MCF 10A (cell line): ENCODE measurements at places on chromosomes 2 and 18.
A peak's percentile ranks its signal among the peaks of the same experiment; 100 is the strongest.

GRCh38 chr2:75334076-75334475 lies 134.8 kb upstream of the TACR1 start:
- DNase-seq: no peak

DNA sequence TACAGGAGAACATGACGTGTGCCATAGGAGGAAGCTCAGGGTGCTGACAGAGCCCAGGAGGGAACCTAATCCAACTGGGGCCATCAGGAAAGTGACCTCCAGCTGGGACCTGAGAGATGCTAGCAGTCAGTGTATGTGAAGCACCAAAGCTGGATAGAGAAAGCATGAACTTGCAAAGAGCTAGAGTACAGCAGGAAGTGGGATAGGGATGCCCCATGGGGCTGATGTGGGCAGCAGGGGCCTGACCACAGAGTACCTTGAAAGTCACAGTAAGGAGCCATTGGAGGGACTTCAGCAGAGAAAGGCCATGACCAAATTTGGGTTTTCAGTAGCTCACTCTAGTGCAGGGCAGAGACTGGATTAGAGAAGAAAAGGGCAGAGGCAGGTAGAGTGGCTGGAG lies 91.6 kb upstream of the TTC39C start:
- no peak for DNase-seq

DNA sequence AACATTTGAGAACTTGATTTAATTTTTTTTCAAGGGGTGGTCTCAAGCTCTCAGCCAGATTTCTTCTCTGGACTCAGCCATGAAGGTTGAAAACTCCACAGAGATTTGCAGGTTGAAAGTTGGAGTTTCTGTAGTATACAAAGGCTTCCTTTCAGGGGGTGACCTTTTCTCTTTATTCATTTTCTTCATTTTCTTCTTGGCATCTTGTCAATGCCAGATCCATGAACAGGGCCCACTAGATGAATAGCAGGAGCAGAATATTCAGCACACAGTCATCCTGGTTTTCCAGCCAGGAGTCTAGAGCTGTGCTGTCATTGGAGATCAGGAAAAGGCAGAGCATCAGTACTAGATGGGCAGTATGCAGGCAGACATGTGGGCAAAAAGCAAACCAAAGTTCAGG lies 62.0 kb downstream of the INSIG2 start:
- DNase-seq: no peak

- peak; percentile 62 for DNase-seq
Observed at GRCh38 chr2:74867841-74868658, 34.1 kb downstream of the HK2 start.

GRCh38 chr18:24826605-24827004 lies 366.2 kb downstream of the HRH4 start:
- DNase-seq: no peak

DNA sequence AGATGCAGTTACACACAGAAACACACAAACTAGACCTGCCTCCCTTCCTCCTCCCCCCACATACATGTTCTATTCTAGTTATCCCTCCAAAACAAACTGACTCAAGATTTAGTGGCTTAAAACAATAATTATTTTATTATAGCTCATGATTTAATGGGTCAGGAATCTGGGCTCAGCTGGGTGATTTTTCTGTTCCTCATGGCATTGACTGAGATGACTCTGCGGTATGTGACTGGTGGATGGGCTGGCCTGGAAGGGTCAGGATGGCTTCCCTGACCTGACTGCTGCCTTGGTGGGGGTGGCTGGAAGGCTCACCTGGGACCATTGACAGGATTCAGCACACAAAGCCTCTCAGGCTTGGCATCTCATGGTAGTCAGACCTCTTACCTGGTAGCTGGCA lies 33.7 kb upstream of the NTSR2 start:
- no peak for DNase-seq

GRCh38 chr2:47095349-47096020 lies 59.6 kb downstream of the STPG4 start:
- no peak for DNase-seq

DNA sequence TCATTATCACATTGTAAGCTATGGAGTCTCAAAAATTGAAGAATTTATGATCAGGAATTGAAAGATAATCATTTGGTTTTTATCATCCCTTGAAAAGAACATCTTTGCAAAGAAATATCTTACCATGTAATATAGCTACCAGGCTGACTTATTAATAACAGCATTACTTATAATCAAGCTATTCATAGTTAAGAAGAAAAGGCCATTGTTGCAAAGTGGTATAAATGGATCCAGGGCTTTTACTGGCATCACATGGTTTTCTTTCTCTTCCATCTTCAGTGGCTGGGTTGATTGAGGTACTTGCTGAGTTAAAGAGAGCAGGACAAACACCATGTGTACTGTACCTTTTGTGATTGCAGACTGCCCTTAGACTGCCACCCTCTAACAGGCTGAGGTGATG lies 39.6 kb downstream of the MFSD6 start:
- no peak for DNase-seq

- no peak for DNase-seq
Observed at GRCh38 chr2:191109888-191110287, 40.9 kb downstream of the STAT4 start.

DNA sequence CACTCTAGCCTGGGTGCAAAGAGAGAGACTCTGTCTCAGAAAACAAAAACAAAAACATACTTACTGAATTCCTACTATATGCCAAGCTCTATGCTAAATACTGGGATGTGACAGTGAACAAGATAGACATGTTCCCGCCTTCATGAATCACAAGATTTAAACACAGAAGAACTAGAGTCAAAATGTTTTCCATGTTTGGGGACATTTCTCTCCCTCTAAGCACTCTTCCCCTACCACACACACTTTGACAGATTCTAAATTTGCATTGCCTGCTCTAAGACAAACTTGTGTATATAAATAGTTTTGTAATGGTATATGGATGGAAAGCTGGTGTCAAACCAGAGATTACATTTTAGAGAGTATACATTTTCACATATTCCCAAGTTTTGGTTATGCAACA lies 11.1 kb downstream of the CYBRD1 start:
- no peak for DNase-seq

DNA sequence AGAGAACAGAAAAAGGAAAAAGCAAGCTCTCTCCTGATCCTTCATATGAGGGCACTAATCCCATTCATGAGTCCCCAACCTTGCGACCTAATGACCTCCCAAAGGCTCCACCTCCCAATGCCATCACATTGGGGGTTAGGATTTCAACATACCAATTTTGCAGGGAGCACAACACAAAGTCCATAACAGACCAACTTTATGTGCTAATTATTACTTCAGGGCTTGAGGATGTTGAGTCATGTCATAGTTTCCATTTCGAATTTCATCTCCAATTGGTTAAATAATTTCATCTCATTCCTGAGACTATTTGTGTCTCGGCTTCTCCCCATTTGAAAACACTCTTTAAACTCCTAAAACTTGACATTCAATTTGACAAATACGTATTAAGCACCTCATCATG lies 69.9 kb upstream of the KLF7 start:
- DNase-seq: no peak

GRCh38 chr2:201980389-201980821 lies 53.2 kb upstream of the FZD7 start:
- no peak for DNase-seq

- no peak for DNase-seq
Observed at GRCh38 chr2:1256632-1257324, 156.5 kb upstream of the TPO start.

- DNase-seq: peak; percentile 16
Observed at GRCh38 chr2:195363496-195363895, 293.5 kb upstream of the SLC39A10 start.

DNA sequence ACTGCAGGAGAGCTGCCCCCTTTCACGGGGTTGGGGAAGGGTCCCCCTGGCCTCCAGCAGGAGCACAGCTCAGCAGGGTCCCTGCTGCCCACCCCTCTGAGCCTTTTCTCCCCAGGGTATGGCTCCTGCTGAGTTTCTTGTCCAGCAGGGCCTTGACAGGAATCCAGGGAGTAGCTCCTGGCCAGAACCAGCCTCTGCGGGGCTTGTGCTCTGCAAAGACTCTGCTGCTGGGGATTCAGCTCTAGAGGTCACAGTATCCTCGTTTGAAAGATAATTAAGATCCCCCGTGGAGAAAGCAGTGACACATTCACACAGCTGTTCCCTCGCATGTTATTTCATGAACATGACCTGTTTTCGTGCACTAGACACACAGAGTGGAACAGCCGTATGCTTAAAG lies 21.2 kb downstream of the FOSL2 start:
- no peak for DNase-seq

- DNase-seq: peak; percentile 72
Observed at GRCh38 chr2:112032224-112032586, 22.9 kb upstream of the TMEM87B start.

- DNase-seq: no peak
Observed at GRCh38 chr2:22483036-22483435, 901.9 kb upstream of the KLHL29 start.

DNA sequence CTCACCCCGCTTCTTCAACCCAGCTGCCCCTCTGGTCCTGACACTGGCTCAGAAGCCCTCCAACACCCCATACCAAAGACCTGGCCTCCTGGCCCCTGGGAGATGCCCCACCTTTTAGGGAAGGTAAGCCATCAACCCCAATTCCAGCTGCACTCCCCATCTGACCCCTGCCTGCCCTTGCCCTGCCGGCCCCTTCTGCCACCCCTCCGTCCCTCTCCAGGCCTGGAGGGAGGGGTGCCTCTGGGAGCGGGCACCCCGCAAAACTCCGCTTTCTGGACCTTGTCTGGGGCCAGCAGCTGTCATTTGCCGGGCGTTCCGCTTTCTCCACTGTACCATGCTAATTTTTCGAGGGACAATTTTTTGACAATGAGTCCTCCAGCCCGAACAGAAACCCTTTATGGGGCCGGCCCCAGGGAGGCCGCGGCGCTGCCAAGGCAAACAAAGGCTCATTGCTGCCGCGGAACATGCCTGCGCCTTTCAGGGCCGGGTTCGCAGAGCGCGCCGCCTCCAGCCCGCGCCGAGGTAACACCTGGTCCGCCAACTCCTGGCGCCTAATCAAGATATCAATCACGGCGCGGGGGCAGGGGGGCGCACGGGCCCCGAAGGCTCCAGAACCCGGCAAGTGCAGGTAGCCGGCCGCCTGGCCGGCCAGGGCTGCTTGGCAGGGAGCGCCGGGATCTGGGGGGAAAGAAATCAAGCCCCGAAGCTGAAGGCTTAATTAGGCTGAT lies 96.0 kb downstream of the INHBB start:
- DNase-seq: peak; percentile 42

GRCh38 chr2:174680221-174680620 lies 82.6 kb upstream of the WIPF1 start:
- DNase-seq: no peak

DNA sequence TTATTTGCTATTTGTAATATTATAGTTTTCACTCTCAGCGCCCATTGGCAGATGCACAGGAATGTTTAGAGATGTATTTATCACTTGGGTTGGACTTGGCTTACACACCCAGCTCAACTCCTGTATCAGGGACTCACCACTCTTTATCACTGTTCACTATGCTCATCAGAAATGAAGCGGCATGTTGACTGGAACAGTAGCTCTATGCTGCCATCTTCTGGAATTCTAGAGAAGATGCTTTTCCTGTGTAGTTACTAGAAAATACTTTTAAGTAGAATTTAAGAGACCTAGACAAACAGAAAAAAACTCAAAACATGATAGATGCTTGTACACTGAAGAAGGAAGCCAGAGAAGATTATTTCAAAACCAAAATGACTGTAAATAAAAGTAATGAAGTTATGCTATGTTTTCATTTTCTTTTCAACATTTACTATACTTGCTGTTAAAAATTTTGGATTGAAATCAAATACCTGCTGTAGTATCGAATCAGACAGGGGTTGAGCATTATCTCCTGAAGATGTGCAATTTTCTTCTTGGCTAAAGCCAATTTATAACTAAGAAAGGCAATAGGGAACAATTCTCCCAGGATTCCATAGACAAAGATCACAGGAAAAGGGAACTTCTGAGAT lies 47.4 kb upstream of the NXPH2 start:
- peak; percentile 80 for DNase-seq

GRCh38 chr2:107591561-107592279 lies 235.0 kb upstream of the RGPD4 start:
- no peak for DNase-seq

DNA sequence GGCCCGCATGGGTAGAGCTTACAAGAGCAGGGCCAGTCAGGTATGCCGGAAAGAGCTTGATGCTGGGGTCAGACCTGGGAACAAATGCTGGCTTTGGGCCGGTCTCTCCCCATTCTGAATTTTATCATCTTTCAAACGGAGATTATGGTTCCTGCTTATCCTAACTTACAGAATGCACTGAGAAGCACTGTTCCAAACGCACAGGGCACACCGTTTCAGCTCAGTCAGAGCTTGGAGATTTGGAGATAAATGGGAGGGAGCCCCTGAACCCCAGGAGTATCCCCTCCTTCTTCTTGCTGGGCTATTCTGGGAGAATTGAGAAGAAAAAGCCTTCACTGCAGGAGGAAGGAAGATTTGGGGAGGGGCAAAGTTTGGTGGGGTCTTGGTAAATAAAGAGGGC lies 169.4 kb downstream of the DDX1 start:
- DNase-seq: no peak

DNA sequence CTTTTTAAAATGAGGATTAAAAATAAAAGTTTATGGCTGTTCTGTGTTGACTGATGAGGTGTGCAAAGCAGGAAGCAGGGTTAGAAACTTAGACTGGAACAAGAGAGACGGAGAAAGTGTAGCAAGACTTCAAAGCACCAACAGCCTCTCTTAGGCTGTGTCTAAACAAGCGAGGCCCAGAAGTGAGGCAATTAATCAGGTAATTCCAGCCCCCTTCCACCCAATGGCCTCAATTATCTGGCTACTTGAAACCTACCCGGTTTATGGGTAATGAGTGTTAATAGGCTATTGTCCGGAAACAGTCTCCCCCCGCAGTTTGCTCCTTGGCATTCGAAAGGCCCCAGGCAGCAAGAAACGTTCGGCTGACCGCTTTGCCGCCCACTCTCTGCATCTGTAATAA lies 171.7 kb upstream of the MYCN start:
- no peak for DNase-seq

GRCh38 chr18:63205791-63206252 lies 113.7 kb downstream of the BCL2 start:
- no peak for DNase-seq

- DNase-seq: no peak
Observed at GRCh38 chr2:112639936-112640335, 5.8 kb upstream of the SLC20A1 start.

GRCh38 chr2:55063713-55064323 lies 13.6 kb upstream of the RTN4 start:
- no peak for DNase-seq

DNA sequence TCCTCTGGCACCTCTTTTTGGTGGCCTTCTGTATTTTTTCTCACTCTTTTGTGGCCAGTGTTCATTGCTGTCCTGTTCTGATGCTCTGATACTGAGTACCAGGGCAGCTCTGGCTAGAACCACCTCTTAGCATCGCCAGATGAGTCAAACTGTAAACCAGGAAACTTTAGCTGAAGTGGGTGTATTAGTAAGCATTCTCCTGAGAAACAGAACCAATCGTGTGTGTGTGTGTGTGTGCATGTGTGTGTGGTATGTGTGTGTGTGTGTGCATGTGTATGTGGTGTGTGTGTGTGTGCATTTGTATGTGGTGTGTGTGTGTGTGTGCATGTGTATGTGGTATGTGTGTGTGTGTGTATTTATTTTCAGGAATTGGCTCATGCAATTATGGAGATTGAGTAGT lies 166.3 kb upstream of the SKOR2 start:
- no peak for DNase-seq

GRCh38 chr2:197908990-197909776 lies 104.8 kb downstream of the PLCL1 start:
- DNase-seq: peak; percentile 29
